ENCODE measurements at places on chromosomes 13 and 19. TPM values are rescaled to one million over a fixed set of nuclear protein-coding genes. Genes with fewer than 3 reads are reported as not detected.

Gene MEIS3
- total RNA-seq, result 20.0 TPM

Gene ZSCAN1
- total RNA-seq, result 2.3 TPM

Gene ZGLP1
- total RNA-seq, result 6.3 TPM

Gene SPRED3
- total RNA-seq, result 2.1 TPM

Gene NANOS3
- not detected for total RNA-seq

Gene FLT1
- 51.1 TPM for total RNA-seq

Gene CYP2S1
- total RNA-seq, result 13.2 TPM

Gene SLC25A41
- total RNA-seq, result not detected

Gene ZNF225
- total RNA-seq, result 5.1 TPM

Gene TPP2
- total RNA-seq, result 46.5 TPM

- no peak for DNase-seq
These were observed 226.3 kb downstream of the SLC7A1 start for GRCh38 chr13:29369060-29369743.

DNA sequence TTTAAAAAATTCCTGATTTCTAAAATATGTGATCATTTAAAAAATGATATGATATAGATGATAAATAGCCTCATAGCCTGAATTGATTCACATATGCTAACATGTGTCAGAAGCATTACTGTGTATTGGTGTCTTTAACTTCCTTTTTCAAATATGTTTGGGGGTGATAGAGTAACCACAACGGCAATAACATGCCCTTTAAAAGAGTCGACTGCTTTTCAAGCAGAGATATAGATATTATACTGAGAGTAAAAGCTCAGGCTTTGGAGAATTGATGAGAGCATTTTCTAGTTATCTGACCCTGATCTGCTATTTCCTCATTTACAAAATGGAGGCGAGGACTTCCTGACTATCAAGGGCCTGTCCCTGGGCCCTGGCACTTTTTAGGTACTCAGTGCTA is 260.5 kb downstream of the DCT start:
- no peak for DNase-seq

- no peak for DNase-seq
These were observed 26.6 kb downstream of the DNAJC3 start for GRCh38 chr13:95703576-95703975.

- no peak for DNase-seq
These were observed 2.4 kb downstream of the PKN1 start for GRCh38 chr19:14435320-14436050.

- DNase-seq, result no peak
These were observed 195.3 kb downstream of the B3GLCT start for GRCh38 chr13:31395090-31395489.

GRCh38 chr13:112885782-112886268 is 83.2 kb upstream of the MCF2L start:
- peak; percentile 84 for DNase-seq

DNA sequence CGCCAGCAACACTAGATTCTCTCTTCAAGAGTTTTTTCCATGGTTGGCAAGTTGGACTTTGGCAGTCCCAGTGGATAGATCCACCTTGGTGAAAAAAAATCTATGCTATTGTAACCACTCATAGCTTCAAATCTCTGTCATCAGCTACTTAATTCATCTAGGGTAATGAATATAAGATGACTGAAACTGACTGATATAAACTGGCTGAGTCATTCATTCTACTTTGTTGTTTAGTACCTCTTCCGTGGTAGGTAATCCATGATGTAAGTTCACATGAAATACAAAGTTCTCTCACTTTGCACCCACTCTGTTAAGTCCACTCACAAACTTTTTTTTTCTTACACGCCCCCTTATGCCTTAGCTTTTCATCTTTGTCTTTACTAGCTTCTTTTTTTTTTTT is 1381.5 kb downstream of the SLITRK5 start:
- DNase-seq, result no peak

DNA sequence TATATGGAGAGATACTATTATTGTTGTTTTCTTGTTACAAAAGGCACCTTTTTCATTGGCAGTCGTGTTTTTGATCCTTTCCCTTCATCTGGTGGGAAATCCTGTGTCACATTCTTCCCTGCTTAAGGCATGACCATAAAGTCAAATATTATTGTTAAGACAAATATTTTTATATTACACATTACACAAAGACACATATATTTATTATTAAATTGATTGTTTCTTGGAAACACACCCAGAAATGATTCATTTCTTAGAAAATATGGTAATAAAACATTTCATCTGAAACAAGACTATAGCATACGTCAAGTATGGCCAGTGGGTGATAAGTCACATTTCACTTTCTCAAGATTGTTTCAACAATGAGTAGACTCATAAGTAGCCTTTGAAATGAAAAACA is 77.3 kb downstream of the KCTD12 start:
- DNase-seq, result no peak

- DNase-seq, result no peak
These were observed 5.9 kb downstream of the MBOAT7 start for GRCh38 chr19:54183431-54183830.

DNA sequence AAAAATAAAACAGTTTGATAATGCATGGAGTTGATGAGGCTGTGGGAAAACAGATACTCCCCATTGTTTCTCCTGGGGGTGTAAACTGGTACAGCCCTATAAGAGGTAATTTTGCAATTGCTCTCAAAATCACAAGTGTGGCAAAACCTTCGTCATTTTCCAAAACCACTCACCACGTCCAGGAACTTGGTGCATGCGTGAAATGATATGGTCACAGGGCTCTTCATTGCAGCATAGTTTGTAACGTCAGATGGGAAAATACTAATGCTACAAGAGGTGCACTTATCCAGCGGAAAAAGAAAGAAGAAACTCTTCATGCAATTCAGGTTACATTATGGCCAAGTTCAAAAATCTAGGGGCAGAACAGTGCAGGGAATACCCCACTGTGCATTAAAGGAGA is 11.9 kb upstream of the PLAUR start:
- DNase-seq, result no peak

- DNase-seq, result no peak
These were observed 799.0 kb downstream of the DACH1 start for GRCh38 chr13:71068041-71068440.

DNA sequence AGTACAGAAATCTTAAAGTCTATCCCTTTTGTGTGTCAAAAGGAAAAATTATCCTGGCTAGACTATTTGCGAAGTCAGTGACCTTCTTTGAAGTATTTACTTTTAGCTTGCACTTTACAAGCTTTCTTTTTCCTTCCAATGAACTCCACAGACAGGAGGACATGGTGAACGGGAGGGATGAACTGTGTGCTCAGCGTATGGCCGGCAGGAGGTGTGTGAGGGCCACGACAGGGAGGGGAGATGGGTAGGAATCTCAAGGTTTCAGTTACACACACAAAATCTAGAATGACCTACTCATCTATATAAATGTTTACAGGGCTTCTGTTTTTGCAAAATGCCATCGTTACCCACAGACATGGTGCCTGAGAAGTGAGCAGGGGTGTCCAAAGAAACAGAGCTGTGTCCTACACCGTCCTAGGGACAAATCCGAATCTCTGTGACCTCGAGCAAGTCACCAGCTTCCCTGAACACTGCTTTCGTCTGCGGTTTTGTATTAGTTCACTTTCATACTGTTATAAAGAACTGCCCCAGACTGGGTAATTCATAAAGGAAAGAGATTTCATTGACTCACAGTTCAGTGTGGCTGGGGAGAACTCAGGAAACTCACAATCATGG is 537.2 kb downstream of the LIG4 start:
- no peak for DNase-seq

GRCh38 chr13:35712907-35713761 is 236.6 kb upstream of the MAB21L1 start:
- no peak for DNase-seq

GRCh38 chr13:85223883-85224656 is 575.1 kb downstream of the SLITRK6 start:
- DNase-seq, result no peak

- DNase-seq, result no peak
These were observed 27.4 kb upstream of the DCLK1 start for GRCh38 chr13:36158611-36159010.

DNA sequence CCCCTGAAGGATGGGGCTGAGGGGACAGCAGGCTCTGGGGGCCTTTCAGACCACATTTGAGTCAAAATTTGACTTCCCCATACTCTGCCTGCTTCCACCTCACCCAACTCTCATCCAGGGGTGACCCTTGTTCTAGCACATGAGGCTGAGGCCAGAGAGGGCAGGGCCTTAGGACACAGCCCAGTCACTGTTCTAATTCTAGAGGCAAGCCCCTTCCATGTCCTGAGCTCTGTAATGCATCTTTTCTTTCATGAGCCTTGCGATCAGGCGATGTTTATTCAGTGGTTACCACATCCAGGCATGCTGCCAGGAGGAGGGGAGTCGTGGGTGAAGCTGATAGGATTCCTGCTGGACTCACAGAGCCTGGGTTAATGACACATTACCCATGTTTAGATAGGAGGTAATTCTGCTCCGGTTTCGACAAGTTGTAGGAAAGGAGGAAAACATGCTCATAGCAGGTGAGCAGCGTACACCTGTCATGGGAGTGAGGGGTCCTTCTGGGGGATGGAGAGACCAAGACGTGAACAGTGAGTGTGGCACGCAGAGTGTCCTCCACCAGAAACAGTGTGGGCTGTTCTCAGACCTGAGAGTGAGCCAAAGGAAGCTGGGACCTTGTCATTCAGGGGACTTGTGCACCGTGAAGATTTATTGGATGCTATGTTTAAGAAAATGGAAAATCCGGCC is 9.3 kb downstream of the RPS9 start:
- peak; percentile 94 for DNase-seq

GRCh38 chr19:14347999-14348889 is 33.0 kb upstream of the ADGRE5 start:
- DNase-seq, result peak; percentile 63

GRCh38 chr19:33747273-33747672 is 49.4 kb upstream of the KCTD15 start:
- no peak for DNase-seq

GRCh38 chr13:37074703-37075102 is 15.2 kb upstream of the SUPT20H start:
- no peak for DNase-seq

GRCh38 chr13:74730556-74731331 is 596.5 kb upstream of the KLF12 start:
- no peak for DNase-seq

DNA sequence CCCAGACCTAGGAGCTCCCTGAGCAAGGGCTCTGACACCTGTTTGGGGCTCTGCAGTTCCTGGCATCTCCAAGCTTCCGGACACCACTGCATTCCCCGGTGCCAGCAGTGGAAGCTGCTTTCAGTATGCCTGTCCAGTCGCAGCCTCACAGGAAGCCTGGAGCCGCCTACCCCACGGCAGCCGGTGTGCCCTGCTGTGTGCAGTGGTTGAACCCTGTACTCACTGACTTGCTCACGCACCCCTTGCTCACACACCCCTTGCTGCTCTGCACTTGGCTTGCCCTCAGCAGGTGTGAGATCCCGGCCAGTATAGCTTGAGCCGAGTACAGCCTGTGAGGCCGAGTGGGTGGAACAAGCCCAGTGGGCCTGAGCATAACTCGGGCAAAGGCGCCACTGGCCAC is 70.3 kb downstream of the PIBF1 start:
- DNase-seq, result no peak

Measured in ureter (tissue), 1 donor.